Stimulated activated CD4-positive, alpha-beta T cell treated with anti-CD3 and anti-CD28 coated beads, TNF-alpha, amount 100 ng/mL, for 48 hours (primary cell): ENCODE measurements at places on chromosomes 3 and 15.

GRCh38 chr3:46707601-46708011 lies 6.4 kb downstream of the TMIE start:
- no peak for DNase-seq

DNA sequence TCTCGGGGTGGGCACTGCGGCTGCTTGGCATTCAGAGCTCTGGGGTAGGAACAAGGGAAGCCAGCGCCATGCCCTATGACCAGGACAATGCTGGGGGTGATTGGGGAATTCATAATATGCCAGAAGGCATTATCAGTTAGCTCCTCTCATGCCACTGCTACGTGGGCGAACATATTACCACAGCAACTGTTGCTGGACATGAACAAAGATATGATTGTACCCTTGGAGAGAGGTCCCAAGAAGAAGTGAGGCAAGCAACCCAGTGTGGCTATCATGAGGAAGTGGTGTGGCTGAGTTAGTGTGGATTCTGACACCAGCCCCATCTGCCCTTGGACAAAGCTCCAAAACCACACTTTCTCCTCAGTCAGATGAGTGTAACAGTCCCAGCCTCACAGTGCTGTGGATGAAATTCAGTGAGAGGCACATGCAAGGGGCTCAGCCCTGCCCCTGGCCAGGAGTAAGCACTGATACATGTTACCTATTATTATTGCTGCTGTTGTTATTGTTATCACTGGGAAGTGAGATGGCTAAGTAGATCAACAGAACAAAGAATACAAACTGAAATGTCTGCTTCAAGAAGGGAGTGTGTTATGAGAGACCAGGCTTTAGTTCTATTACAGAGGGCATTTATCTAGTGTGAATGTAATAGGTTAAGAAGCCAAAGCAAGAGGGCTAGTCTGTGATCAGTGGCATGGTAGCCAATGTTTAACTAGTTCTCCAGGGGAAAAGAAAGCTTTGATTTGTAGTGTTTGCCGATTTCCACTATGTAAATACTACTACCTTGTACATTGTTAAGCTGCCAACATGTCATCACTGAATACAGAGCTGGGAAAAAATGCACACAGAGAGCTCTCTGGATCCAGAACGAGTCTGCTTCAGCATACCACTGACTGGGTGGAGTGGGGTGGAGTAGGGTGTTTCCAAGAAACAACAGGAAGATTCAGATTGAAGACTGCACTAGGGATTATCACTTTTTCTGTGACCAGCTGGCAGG lies 222.3 kb upstream of the EIF1B start:
- no peak for DNase-seq

GRCh38 chr15:99495430-99496301 lies 70.1 kb upstream of the MEF2A start:
- DNase-seq = no peak

GRCh38 chr15:90058775-90059174 lies 43.5 kb downstream of the IDH2 start:
- no peak for DNase-seq

DNA sequence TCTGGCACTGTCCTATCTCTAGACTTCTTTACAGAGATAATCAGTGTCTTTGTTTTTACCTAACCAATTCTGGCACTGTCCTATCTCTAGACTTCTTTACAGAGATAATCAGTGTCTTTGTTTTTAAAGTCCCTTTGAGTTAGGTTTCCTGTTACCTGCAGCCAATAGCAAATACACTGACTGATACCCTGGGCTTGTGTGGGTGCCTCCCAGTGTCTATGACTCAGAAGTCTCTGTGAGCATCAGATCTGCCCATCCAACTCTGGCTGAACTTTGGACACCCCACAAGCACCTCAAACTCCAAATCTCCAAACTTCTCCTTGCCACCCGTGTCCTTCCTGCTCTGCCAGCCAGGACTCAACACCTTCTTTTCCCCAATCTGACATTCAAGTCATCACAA lies 30.4 kb downstream of the SLC41A3 start:
- DNase-seq = no peak

- DNase-seq = peak; percentile 11
Measured at GRCh38 chr15:79283252-79284048, 928 bp downstream of the ANKRD34C start.
